ENCODE measurements at places on chromosomes 6 and 20.

GRCh38 chr6:40520678-40521077 is 66.5 kb downstream of the LRFN2 start:
- DNase-seq, result no peak

- no peak for DNase-seq
These were observed 100.2 kb upstream of the TIAM2 start for GRCh38 chr6:154894902-154895301.

GRCh38 chr6:150076196-150076893 is 7.4 kb upstream of the ULBP3 start:
- DNase-seq, result no peak

GRCh38 chr6:70843328-70843918 is 113.4 kb downstream of the B3GAT2 start:
- no peak for DNase-seq

GRCh38 chr6:44702292-44702691 is 314.8 kb downstream of the CDC5L start:
- DNase-seq, result no peak

- DNase-seq, result no peak
These were observed 52.9 kb downstream of the NFATC2 start for GRCh38 chr20:51489611-51490010.

DNA sequence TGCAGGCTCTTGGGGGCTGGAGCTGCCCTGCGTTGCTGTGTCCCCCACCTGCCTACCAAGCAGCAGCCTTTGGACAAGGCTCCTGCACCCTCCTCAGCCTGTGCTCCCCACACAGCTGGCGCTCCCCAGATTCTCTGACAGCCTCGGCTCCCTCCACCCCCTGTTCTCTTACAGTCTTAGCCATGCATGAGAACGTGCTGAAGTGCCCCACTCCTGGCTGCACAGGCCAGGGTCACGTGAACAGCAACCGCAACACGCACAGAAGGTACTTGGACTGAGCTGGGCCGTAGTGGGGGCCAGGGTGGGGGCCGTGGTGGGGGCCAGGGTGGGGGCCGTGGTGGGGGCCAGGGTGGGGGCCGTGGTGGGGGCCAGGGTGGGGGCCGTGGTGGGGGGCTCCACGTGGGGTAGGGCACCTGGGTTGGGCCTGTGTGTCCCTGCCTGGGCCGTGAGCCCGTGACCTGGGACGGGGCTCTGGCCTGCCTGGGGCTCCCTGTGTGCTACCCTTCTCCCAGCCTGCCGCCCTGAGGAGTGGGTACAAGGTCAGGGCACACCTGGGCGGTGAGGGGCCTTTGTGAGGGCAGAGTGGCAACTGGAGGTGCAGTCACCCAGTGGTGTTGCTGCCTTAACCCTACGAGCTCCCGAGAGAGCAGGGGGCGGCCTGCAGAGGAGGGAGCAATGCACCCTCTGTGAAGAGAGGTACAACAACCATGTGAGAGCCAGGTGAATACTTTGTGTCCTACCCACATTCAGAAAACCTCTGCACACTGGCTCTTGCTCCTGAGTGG is 43.5 kb upstream of the PCMTD2 start:
- no peak for DNase-seq

DNA sequence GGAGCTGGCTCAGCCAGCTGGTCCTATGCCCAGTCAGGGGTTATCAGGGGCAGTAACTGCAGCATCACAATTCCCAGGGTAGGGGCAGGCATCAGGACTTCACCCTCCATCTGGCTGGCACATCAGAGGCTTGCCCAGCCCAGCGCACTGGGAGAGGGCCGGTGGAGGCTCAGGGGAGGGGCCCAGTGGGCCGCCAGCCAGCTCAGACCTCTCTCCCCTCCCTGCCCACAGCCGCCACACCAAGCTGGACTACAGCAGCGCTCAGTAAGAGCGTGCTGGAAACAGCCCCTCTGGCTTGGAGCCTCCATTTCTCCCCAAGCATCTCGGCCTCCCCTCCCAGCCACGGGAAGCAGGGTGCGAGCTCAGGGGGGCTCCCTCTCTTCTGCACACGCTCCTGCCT is 22.0 kb downstream of the ADA start:
- no peak for DNase-seq

- no peak for DNase-seq
These were observed 17.5 kb downstream of the STXBP5 start for GRCh38 chr6:147221739-147222138.

GRCh38 chr6:152648105-152648504 is 10.9 kb upstream of the SYNE1 start:
- no peak for DNase-seq

DNA sequence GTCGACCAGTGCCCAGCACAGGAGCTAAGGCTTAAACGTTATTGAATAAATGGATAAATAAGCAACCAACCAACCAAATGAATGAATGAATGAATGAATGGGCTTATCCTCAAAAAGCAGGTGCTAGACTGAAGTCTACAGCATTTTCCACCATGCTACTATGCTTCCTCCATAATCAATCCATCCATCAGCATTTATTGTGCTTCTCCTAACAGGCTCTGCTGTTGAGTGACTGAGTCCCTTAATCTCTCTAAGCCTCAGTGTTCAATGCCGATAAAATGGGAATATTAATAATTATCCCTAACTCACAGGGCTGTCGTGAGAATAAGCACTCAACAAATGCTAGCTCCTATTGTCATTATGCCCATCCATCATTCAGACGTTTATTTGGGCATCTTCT is 4.6 kb upstream of the NOL4L start:
- DNase-seq, result no peak

DNA sequence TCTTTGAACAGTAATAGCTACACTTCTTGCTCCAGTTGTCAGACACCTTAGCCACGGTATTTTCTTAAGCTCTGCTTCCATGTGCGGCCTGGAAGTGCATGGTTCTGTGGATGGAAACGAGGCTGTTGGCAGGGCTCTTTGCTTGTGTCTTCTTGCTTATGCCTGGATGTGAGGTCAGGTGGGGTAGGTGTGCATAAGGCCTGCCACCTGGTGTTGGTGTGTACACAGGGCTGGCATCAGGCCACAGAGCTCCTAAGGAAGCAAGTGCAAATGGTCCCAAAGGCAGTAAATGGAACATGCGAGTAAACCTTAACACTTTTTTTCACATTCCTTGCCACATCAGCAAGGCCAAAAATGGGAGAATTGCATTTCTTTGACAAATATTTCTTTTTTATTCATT is 158.1 kb upstream of the GMDS start:
- no peak for DNase-seq

DNA sequence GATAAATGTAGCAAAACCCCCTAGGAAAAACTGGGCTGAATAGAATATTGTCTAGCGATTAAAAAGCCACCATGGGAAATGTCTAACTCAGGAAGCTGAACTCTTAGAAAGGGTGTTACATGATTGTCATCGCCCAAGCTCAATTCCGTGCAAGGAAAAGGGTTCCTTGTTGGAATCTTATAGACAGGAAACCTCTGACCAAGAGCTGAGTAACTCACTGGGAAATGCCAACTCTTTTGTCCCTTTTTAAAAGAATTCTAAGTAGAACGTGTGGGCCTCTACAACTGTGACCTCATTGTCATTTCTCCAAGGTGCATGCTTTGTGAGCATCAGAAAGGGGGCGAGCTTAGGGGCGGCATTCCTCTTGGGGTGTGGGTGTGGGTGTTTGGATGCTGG is 88.1 kb downstream of the SYNJ2 start:
- DNase-seq, result no peak

DNA sequence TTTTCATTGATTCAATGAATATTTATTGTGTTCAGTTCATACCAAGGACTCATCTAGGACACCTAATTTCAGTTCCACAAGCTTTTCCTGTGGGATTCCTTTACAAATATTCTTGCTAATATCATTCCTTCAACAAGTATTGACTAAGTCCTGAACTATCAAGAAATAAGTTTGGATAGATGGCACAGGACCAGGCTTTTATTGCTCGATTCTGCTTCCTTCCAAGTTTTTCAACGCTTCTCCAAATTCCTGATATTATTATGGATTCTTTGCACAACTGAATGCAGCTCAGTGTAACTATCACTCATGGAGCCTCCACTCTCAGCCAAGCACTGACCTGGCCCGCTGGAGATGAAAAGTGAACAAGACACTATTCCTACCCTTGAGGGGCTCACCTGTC is 32.7 kb upstream of the COL21A1 start:
- no peak for DNase-seq

DNA sequence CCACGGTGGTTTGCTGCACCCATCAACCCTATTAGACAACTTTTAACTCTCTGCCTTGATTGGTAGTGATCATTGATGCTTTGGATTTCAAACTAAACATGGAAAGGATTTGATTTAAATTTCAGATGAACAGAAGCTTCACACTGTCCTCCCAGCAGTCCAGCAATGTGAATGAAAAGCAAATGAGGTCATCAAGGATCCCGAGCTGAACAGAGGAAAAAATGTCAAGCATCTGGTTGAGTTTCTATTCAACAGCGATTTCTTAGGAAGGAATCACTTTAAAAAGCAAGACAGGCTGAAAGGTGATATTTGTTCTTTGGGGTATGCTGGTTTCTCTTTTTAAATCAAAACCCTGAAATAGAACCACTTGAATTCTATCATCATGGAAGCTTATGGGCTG is 10.6 kb upstream of the SAMD3 start:
- DNase-seq, result no peak

GRCh38 chr6:25754535-25754934 is at the start of gene SLC17A4:
SLC17A4 (plus strand) TSS chr6:25754742; CDS start chr6:25761963, 7,221 bp downstream.
- no peak for DNase-seq

GRCh38 chr20:16662467-16662866 is 67.4 kb upstream of the SNRPB2 start:
- no peak for DNase-seq

- no peak for DNase-seq
These were observed 638.4 kb downstream of the MAFB start for GRCh38 chr20:40050596-40050995.

- DNase-seq, result no peak
These were observed 5.3 kb upstream of the PCK1 start for GRCh38 chr20:57555457-57556184.

GRCh38 chr6:3529232-3529631 is 72.4 kb upstream of the SLC22A23 start:
- no peak for DNase-seq

DNA sequence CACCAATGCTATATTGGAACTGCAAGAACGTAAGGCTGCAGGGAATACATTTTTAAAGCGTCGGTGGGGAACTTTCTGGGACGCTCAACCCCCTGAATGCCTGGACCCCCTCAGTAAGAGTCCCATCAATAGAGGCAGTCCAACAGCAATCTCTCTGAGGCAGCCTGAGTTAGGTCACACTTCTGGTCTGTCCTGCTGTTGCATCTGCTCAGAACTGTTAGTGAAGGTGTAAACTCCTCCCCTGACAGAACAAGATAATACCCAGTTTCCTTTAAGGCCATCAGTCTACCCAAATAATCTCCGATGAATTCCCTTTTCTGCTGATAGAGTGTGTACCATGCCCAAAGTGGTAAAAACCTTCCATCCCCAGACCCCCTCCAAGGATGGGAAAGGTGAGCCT is 1.1 kb upstream of the RNGTT start:
- no peak for DNase-seq

DNA sequence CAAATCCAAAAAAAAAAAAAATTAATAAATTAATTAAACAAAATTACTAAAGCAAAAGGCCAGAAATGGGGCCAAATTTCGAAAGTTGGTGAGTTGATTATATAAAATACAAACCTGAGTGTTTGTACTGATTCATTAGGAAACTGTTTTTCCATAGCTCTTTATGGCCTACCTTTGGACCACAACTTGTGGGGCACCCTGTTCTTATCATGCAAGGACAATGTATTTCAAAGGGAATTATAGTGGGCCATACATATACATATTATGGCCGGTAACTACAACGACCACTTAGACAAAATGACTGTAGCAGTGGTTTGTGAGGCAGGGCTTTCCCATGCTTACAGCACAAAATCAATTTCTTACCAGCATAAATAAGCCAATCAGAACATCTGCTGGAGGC is 69.5 kb downstream of the ESF1 start:
- no peak for DNase-seq

DNA sequence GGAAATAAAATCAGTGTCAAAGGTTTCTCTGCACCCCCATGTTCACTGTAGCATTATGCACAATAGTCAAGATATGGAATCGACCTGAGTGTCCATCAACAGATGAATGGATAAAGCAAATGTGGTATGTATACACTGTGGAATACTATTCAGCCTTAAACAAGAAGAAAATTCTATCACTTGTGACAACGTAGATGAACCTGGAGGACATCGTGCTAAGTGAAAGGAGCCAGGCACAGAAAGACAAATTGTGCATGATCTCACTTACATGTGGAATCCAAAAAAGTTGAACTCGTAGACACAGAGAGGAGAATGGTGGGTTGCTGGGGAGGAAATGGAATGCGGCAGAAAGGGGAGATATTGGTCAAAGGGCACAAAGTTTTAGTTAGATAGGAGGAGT is 136.3 kb upstream of the ESR1 start:
- DNase-seq, result no peak

DNA sequence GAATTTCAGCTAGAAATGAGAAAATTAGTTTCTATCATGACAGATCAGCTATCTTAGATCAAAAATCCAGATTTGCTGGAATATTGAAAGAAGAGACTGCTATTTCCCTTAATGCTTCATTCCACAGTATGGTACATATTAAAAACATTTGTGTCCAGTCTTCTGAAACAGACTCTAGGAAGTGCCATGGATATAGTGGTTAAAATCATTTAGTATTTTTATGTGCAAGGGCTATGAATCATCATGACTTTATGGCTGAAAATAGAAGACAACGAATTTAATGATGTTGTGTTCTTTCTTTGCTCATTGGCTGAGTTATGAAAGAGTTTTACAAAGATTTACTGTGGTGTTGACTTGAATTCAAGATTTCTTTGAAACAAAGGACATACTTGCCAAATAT is 146.6 kb downstream of the ANKRD60 start:
- DNase-seq, result no peak

- DNase-seq, result no peak
These were observed 151.2 kb downstream of the PDE10A start for GRCh38 chr6:165511807-165512206.

DNA sequence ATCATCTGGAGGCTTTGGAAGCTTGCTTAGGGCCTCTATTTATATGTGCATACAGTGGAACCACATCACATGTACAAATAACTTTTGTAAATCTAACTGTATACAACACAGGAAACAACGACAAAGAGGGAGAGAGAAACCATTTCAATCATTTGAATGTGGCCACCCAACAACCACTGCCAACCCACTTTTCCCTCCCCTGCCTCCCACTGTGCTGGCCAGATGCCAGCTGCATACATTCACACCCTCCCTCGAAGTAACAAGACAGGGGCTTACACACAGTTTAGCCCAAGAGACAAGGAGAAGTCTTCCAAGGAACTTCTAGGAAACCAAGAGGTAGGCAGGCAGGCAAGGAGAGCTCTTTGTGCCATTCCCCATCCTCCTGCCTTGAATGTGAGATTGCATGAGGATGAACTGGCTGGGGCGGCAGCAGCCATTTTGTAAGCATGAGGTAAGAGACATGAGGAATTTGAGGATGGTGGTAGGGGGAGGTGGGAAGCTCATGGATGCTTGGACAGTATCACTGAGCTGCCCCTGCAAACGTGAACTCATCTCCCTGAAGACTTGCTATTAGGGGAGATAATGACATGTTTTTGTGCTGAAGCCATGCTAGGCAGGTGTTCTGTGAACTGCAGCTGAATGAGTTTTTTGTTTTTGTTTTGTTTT is 18.2 kb downstream of the BMP7 start:
- DNase-seq, result no peak

Measured in CD4-positive, alpha-beta T cell treated with Interleukin-12 subunit alpha and Interleukin-12 subunit beta, for 1 hour (primary cell).